ENCODE measurements at places on chromosomes 5 and 9.
A peak's percentile ranks its signal among the peaks of the same experiment; 100 is the strongest.

GRCh38 chr5:174816858-174817257, 92.5 kb downstream of the MSX2 start:
- DNase-seq, result no peak

DNA sequence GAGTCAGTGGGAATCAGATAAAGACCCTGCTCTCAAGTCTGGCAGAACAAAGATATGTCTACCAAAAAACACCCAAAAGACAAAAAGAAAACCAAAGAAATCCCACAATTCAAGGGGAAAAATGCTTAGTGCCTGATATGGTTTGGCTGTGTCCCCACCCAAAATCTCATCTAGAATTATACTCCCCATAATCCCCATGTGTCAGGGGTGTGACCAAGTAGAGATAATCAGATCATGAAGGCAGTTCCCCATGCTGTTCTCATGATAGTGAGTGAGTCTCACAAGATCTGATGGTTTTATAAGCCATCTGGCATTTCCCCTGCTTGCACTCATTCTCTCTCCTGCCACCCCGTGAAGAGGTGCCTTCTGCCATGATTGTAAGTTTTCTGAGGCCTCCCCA, 13.4 kb downstream of the FBXO10 start:
- no peak for DNase-seq

GRCh38 chr5:127281609-127282008, 9.0 kb upstream of the MEGF10 start:
- no peak for DNase-seq

GRCh38 chr9:18978188-18978587, 54.8 kb downstream of the SAXO1 start:
- no peak for DNase-seq

DNA sequence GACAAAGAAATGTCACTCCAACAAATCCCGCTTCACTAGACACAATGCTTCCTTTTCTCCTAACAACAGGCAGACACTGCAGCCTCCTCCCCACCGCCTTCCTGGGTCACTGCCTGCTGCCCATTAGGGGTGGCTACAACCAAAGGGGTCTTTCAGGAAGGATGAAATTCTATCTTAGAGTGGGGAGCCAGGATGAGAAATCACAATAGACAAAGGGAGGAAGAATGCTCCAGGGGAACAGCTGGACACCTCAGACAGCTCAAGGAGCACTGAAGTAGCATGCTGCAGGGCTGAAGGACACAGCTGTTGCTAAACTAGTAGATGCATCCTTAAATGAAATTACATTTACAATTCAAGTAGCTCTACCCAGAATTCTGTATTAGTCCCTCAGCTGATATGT, 54.2 kb downstream of the PRELID2 start:
- DNase-seq, result no peak

DNA sequence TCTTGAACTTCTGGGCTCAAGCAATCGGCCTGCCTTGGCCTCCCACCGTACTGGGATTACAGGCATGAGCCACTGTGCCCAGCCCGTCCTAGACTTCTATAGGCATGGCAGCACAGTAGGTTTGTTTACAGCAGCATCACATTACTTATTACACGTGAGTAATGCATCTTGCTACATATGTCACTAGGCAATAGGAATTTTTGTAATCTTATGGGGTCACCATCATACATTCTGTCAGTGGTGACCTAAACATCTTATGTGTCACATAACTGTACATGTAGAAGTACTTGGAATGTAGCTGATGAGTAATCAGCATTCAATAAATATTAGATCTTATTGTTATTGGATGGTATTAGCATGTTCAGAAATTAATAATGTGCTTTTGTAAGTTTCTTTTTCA, 22.9 kb upstream of the ABCA1 start:
- no peak for DNase-seq

GRCh38 chr5:8864053-8864452, 681.8 kb downstream of the SEMA5A start:
- DNase-seq, result peak; percentile 58

DNA sequence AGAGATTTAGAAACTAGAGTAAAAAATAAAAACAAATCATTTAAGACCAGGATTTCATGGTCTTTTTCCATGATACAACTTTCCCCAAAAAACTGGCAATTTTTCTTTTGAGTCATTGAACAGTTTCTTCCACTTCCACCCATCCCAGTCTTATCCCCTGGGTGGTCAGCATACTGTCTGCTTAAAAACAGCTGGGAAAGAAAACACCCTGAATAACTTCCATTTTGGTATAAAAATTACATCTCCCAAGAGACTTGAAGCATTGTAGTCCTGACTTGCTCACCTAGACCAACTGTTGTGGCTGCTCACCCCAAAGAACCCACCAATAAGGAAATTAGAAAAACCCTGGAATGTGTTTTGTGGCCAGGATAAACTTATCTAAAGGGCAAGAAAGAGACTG, 731.3 kb downstream of the NR2F1-AS1 start:
- no peak for DNase-seq

- no peak for DNase-seq
Measured at GRCh38 chr9:105281926-105282325, 37.5 kb downstream of the SLC44A1 start.

DNA sequence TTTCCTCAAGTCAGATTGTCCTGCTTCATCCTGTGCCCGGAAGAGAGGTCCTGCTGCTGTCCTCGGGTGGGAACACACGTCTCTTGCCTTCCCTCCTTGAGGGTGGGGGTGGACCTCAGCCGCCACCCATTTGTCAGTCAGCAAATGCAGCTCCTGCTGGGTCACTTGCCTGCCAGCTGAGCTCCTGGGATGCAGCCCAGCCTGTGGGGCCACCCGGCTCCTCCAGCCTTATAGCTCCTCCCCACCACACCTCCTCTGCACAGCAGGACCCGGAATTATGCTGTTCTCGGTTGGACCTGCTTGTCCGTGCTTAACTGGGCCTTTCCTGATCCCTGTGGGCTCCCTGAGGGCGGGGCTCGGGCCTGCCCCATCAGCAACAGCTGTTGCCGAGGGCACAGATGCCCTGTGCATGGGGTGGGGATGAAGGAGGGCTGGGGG, 52.7 kb downstream of the RXRA start:
- DNase-seq, result no peak

- DNase-seq, result peak; percentile 58
Measured at GRCh38 chr9:86287013-86287412, 4.7 kb upstream of the ISCA1 start.

- DNase-seq, result no peak
Measured at GRCh38 chr5:61491861-61492260, 159.8 kb downstream of the ZSWIM6 start.
